ENCODE measurements at places on chromosomes 4 and X.

GRCh38 chr4:173758132-173758531 is 228.1 kb upstream of the HAND2 start:
- no peak for DNase-seq

DNA sequence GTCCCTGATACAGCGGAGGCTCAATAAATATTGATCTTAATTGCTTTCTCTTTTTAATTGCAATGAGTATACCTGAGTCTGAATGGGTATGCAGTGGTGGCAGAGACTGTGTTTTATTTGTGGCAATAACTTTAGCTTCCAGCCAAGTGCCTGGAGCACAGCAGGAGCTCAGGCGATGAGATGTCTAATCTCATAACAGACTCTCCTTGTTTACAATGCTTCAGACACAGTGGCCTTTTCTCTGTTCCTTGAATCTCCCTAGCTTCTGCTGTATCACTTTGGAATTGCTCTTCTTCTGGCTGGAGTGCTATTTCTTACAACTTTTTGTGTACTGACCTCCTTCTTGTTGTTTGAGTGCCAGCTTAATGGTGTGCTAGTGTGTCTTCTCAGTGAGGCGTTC is 91.5 kb upstream of the UNC5C start:
- DNase-seq, result no peak

DNA sequence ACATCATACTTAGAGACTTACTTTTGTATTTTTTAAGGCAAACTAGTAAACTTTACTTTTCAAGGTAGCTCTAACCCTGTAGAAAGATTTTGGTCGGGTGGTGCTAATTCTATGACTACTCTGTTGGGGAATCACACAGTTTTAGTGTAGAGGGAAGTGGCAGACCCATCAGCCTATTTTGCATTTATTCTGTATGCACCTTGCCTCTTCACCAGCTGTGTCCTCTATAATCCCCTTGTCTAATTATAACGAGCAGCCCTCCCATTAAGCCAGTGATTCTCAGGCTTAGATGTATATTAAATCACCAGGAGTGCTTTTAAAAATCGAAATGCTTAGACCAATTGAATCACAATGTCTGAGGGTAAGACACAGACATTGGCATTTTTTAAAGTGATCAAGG is 78.1 kb downstream of the GALNT7 start:
- no peak for DNase-seq

GRCh38 chrX:36577006-36577405 is 431.2 kb upstream of the FAM47C start:
- DNase-seq, result no peak

DNA sequence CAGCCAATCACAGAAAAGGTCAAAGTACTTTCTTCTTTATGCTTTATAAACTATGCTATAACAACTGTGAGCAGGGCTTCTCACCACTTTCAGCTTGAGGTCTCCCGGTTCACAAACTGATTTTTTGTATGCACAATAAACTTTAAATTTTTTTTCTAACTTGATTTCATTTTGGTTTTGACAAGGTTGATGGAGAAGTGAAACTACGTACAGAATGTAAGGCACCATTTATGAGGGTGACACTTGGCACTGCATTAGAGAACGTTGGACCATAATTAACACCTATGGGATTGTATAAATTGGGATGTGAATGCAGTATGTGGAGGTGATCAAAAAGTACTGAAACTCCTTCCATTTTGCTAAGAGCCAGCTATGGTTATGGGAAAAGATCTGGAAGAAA is 857.9 kb upstream of the HTR2C start:
- no peak for DNase-seq

Data from K562 (cell line).